ENCODE measurements at places on chromosomes 2 and 18.

DNA sequence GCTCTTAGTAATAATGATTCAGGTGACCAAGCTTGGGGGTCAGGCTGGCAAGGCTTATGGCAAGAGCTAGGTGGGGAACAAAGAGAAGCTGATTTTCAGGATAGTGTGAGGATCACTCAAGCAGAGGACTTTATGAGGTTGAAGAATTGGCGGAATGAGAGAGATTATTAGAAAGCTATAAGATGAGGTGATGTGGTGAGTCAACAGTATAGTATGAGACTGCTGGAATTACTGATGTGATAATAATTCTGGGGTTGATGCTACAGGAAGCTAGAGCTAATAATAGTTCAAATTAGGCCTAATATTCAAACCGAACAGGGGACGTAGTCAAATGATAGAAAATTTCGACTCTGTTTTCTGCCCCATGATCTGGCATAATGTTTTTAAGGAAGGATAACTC lies 2115.3 kb upstream of the PIK3C3 start:
- DNase-seq: no peak

- DNase-seq: no peak
These were observed 16.2 kb downstream of the KLF7 start for GRCh38 chr2:207149249-207150213.

DNA sequence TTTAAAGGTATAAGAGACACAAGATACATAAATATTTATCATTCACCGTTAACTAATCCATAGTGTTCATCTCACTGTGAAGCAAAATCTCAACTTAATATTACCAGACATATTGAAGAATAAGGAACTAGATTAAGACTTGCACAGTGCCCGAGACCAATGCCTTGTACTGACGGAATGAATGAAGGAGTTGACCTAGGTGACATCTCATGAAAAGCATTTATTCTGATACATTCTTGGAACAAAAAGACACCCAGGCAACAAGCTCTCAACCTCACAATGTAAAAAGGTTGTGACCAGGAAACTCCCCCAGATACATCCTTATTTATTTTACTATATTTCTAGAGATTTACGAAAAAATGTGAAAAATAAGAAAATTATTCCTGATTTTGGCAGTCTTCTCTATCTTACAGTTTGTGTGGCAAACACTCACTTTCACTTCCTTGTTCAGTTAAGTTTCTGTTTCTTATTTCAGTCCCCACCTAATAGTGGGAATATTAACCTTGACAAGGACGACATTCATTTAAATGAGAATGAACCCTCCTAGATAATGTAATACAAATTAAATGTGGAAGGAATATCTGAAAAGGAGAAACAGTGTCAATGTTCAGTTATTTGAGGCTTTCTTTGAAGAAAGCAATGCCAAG lies 28.4 kb downstream of the M1AP start:
- no peak for DNase-seq

DNA sequence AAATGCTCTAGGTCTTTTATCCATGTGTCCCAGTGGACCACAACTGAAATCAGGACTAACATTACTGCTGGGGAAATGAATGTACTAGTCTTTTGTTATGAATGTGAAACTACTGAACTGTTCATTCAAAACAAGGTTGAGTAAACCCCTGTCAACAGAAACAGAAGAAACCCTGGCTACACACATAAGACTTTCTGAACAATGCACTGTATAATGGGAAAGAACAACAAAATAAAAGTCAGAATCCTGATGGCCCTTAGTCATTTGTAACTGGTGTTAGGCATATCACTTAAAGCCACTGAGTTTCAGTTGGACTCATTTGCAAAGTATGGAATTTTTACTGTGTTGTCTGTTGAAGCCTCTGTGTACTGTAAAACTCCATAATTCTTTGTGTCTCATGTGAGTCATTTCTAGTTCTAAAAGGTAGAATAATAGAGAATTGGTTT lies 77.0 kb upstream of the UBXN4 start:
- DNase-seq: no peak

GRCh38 chr18:69217196-69218000 lies 183.3 kb upstream of the DOK6 start:
- DNase-seq: no peak

DNA sequence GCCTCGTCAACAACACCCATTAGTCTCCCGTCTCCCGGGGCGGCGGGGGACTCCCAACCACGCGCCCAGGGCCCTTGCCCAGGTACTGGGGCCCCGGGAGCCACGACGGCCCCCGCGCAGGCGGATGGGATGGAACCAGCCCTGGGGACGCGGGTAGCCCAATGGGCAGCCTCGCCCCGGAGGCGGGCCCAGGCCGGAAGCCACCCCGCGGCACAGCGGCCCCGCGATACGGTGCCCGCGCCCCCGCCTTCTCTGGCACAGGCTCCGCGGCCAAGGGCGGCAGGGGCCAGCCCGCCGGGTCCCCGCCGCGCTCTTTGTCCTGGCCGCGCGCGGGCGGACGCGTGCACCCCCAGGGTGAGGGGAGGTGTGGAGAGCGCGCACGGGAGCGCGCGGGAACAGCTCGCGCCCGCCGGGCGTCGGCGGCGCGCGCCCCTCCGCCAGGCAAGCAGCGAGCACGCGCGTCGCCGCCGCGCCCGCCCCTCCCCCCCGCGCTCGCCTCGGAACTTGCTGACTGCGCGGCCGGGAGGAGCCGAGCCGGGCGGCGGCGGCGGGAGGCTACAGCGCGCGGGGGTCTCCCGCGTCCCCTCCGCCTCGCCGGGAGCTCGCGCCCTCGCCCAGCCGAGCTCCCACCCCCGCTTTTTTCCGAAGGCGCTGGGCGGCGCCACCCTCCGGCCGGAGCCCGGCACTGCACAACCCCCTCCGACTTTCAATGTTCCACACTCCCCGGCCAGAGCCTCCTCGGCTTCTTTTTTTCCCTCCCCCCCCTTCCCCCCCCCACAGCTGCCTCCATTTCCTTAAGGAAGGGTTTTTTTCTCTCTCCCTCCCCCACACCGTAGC lies at the start of gene UBE2E3:
Gene UBE2E3, plus strand, starts transcription at position 500 of the 837 bp plus-strand sequence. CDS start 1,438 bp downstream, outside the sequence.
- peak; percentile 72 for DNase-seq

DNA sequence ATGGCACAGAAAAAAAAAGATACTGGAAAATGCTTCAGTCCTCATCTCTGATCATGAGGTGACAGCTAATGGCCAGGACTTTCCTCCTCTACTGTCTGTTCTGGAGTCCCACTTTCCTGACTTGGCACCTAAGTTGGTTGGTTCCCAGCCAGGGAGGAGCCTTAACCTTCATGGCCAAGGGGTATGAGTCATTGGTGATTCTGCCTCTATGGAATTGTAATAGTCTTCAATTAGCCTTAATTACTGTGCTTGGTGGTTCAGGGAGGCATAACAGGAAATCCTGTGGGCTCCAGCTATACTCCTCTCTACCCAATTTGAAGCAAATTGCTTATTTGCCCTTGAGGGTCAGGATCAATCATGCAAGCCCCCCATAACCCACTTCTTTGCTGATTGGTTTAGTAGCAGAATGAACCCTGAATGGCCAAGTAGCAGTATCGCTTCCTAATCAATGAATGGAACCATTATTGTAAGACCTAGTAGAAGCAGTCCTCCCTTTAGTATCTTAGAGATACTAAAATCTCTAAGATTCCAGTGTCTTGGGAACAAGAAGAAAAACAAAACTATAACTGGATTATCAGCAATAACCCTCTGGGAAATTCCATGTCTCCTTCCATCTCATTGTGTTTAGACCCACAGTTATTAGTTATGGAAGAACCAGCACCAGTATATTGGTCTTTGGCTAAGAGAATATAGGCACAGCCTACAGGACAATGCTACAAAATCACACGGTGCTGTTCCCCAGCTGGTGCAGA lies 109.0 kb downstream of the COL6A3 start:
- DNase-seq: no peak

DNA sequence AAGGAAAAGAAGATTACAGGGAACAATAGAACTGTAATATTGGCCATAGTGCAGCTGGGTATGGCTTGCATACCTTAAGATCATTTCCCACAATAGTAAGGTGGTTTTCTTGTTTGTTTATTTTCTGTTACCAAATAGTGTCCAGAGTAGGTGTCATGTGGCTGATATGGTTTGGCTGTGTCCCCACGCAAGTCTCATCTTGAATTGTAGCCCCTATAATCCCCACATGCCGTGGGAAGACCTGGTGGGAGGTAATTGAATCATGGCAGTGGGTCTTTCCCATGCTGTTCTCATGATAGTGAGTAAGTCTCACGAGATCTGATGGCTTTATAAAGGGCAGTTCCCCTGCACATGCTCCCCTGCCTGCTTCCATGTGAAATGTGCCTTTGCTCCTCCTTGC lies 190.1 kb downstream of the ICOS start:
- no peak for DNase-seq

GRCh38 chr2:239085201-239085992 lies 237.5 kb downstream of the TWIST2 start:
- DNase-seq: no peak

GRCh38 chr18:9475643-9476591 lies 604 bp downstream of the RALBP1 start:
- DNase-seq: no peak

DNA sequence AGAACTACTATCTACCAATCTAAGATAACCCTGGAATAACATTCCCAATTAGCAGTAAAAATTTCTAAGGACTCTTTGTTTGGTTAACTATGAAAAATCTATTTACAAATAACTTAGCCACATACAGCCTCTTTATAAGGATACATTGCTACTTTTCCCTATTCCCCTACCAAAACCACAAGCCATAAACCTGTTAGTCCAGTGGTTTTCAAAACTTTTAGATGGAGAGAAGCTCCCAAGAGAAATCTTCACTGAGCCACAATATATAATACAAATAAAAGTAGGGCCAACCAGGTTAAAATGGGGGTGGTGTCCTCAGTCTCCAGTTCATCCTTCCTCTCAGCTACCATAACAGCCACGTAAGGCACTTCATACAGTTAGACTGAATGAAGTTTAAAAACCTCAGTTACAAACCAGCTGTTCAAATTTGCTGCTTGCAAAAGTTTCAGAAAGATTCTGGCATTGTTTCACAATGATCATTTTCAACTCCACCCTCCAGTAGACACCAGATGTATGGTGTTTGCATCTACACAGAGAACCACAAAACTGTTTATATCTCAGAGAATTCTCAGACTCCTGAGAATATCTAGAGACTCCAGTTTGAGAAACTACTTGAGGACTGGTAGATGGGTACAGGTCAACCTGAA lies 26.0 kb downstream of the SOS1 start:
- DNase-seq: no peak

GRCh38 chr18:60066219-60066975 lies 166.6 kb downstream of the PMAIP1 start:
- DNase-seq: no peak

DNA sequence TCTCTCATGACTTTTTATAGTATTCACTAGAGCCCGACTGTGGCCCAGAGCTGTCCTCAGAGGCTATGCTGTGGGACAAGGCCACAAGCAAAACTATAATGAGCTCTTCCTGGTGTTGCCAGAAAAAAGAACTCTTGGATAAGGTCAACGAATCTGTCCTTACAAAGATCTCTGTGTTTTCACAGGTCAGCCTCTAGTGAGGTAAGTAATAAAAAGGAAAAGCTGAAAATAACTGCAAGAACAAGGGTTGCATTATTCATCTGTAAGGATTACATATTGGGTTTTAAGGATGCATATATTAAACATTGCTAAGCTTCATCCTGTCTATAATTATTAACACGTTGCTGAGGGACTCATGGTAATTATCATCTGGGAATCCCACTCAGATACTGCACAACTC lies 62.8 kb upstream of the ATL2 start:
- DNase-seq: no peak

GRCh38 chr2:241948901-241949735 lies 79.6 kb downstream of the RTP5 start:
- DNase-seq: no peak

DNA sequence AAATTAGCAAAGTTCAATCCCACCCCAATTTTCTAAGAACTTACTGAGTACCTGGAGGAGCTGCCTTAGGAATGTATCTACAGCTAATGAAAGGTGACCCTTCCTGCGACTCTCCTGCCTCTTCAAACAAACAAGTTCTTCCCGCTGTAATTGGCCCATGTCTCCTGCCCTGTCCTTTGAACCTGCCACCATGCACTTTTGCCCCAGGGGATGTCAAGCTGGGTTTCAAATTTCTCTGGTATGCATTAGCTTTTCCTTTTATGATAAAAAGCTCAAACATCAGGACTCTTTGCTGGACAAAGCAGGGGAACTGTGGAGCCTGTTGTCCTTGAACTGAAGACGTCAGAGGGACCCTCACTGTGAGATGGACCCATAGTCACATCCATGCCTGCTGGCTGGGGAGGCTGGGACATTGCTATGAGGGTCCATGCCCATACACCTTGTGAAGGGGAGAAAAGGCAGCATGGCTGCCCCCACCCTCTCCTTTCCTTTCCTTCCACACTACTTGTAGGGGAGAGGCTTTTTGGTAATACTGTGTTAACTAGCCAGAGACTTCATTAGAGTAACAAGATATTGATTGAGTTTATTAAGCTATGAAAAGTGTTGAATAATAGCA lies 210.7 kb upstream of the COPS8 start:
- DNase-seq: no peak

GRCh38 chr2:230891064-230891463 lies 26.3 kb downstream of the ITM2C start:
- DNase-seq: no peak

DNA sequence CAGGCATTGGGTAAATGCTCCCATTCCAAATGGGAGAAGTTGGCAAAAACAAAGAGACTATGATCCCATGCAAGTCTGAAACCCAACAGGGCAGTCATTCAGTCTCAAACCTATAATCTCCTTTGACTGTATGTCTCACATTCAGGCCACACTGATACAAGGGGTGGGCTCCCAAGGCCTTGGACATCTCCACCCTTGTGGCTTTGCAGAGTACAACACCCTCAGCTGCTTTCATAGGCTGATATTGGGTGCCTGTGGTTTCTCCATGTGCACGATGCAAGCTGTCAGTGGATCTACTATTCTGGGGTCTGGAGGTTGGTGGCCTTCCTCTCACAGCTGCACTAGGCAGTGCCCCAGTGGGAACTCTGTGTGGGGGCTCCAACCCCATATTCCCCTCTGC lies 141.7 kb upstream of the CAB39 start:
- no peak for DNase-seq

DNA sequence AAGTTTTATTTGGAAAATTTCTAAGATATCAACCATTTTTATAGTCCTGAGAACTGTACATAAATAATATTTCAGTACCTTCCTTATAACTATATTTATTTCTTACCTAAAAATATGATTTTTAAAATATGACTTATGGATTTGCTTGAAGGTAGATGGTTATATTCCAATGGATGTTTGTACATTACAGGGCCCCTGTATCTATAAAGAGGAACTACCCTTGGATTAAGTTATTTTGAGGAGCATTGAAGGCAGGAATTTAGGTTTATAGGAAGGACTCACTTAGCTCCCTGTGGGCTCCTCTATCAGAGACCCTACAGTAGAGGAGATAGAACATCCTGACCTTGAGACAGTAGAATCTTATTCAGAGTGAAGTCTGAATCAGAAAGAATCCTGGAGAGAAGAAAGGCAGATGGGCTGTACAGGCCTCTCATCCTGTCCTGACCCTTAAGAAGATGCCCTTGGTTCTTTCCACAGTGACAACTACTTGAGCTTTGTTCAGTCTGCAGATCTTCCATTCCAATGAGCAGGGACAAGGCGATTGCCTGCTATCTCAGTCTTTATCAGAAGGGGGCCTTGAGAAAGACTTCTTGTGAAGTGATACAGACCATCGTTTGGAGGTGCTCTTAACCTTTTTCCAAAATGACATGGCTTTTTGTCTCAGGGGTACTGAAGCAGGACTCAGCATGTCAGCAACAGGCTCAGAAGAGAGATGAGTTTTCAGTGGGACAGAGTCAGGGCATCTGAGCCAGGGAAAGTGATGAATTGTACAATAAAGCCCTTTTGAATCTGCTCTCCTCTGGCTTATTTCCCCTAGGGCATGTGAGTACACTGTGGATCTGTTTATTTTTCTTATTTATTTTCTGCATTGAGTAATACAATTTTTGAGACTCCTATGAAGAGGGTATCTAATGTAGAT lies 20.9 kb downstream of the OXER1 start:
- DNase-seq: peak; percentile 4
